ENCODE measurements at places on chromosomes 7 and 10. TPM values are rescaled to one million over a fixed set of nuclear protein-coding genes. Genes with fewer than 3 reads are reported as not detected.

CASTOR2 gene
- total RNA-seq: 10.8 TPM

ENTPD1 gene
- 19.6 TPM for total RNA-seq

ADCYAP1R1 gene
- total RNA-seq: 0.93 TPM

LRRTM3 gene
- not detected for total RNA-seq

PDK4 gene
- total RNA-seq: 5.2 TPM

SEMA3C gene
- 6.6 TPM for total RNA-seq

GRM3 gene
- not detected for total RNA-seq

SLC18A3 gene
- total RNA-seq: not detected

LMBR1 gene
- 125 TPM for total RNA-seq

OPN1SW gene
- not detected for total RNA-seq

NUTM2B gene
- 0.27 TPM for total RNA-seq

METTL27 gene
- total RNA-seq: 4.7 TPM

ZNF789 gene
- 11.9 TPM for total RNA-seq

HACD1 gene
- 27.6 TPM for total RNA-seq

KIF5B gene
- total RNA-seq: 255 TPM

NEUROD6 gene
- total RNA-seq: not detected

VWA2 gene
- total RNA-seq: not detected

SUMF2 gene
- total RNA-seq: 117 TPM

STAMBPL1 gene
- 6.5 TPM for total RNA-seq

ASB15 gene
- not detected for total RNA-seq

SLC18A2 gene
- under 0.01 TPM for total RNA-seq

LIPA gene
- 51.6 TPM for total RNA-seq

PTF1A gene
- total RNA-seq: not detected

UPK3B gene
- total RNA-seq: 0.13 TPM

MORN4 gene
- 3.9 TPM for total RNA-seq

FAM180A gene
- total RNA-seq: not detected

ATG9B gene
- under 0.01 TPM for total RNA-seq

ADAM22 gene
- total RNA-seq: 0.79 TPM

NXPH1 gene
- total RNA-seq: not detected

SCIN gene
- total RNA-seq: 0.13 TPM

PDCD4 gene
- 44.9 TPM for total RNA-seq

ZNF22 gene
- total RNA-seq: 56.3 TPM

CALY gene
- not detected for total RNA-seq

MGAM2 gene
- not detected for total RNA-seq

WNT2 gene
- total RNA-seq: not detected

CALHM3 gene
- total RNA-seq: not detected

UFSP1 gene
- 3.1 TPM for total RNA-seq

OR2A14 gene
- total RNA-seq: not detected

DGKB gene
- not detected for total RNA-seq

ITIH5 gene
- total RNA-seq: not detected

EBLN1 gene
- not detected for total RNA-seq

HDAC9 gene
- 19.7 TPM for total RNA-seq

HNRNPH3 gene
- 34.8 TPM for total RNA-seq

CFAP46 gene
- total RNA-seq: 2.4 TPM

RGR gene
- total RNA-seq: not detected

OGDHL gene
- total RNA-seq: 0.27 TPM

SOSTDC1 gene
- total RNA-seq: not detected

ATP6V0A4 gene
- total RNA-seq: 0.40 TPM

ZNF503 gene
- total RNA-seq: 2.4 TPM

MMD2 gene
- total RNA-seq: not detected

CTTNBP2 gene
- total RNA-seq: not detected

OR6B1 gene
- total RNA-seq: not detected

TBATA gene
- not detected for total RNA-seq

CNNM1 gene
- total RNA-seq: 0.14 TPM

SPDYE2B gene
- not detected for total RNA-seq

LEP gene
- not detected for total RNA-seq

CTAGE8 gene
- total RNA-seq: not detected
